Right atrium auricular region (tissue), 2 donors: ENCODE measurements at places on chromosomes 2 and 18. TPM values are rescaled to one million over a fixed set of nuclear protein-coding genes. Genes with fewer than 3 reads are reported as not detected.

DNA sequence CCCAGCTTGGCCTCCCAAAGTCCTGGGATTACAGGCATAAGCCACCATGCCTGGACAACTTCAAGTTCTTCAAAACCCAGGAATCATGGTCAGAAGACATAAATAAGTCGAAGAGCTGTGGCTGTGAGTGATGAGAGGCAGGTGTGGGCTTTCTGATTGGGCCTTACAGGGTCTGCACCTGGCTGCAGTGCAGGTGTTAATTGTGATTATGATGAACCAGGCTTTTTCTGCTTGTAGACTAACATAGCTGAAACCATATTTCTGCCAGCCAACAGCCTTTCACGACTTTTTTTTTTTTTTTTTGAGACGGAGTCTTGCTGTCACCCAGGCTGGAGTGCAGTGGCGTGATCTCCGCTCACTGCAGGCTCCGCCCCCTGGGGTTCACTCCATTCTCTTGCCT is 14.9 kb upstream of the DTNB start:
- no peaks in the 10 kb centered on the region for H3K4me1 ChIP-seq
- no peak for DNase-seq
- no peaks in the 10 kb centered on the region for H3K27me3 ChIP-seq
- no peak overlapping the region for H3K27ac ChIP-seq
- H3K36me3 ChIP-seq = no peaks in the 10 kb centered on the region
- no peak overlapping the region for H3K4me3 ChIP-seq

DNA sequence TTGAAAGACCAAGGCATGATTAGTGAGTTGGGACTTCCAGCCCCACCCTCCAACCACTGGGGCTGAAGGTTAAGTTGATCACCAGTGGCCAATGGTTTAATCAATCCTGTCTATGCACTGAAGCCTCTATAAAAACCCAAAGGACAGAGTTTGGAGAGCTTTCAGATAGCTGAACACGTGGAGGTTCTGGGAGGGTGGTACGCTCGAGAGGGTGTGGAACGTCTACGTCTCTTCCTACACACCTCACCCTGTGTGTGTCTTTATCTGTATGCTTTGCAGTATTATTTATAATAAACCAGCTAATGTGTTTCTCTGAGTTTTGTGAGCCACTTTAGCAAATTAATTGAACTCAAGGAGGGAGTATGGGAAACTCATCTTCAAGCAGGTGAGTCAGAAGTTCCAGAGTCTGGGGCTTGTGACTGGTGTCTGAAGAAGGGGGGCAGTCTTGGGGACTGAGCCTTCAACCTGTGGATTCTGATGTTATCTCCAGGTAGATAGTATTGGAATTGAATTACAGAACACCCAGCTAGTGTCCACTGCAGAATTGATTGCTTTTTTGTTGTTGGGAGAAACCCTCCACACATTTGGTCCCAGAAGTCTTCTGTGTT is 20.3 kb downstream of the ACTR3 start:
- no peaks in the 10 kb centered on the region for H3K36me3 ChIP-seq
- H3K4me1 ChIP-seq = peaks cover 29% of the 10 kb centered on the region
- no peak overlapping the region for H3K27ac ChIP-seq

GRCh38 chr2:235541838-235542549 is 48.2 kb downstream of the AGAP1 start:
- DNase-seq = no peak
- H3K4me1 ChIP-seq = peaks cover 26% of the 10 kb centered on the region
- H3K4me3 ChIP-seq = no peak overlapping the region
- H3K27ac ChIP-seq = no peak overlapping the region
- H3K27me3 ChIP-seq = no peaks in the 10 kb centered on the region
- no peaks in the 10 kb centered on the region for H3K36me3 ChIP-seq

DNA sequence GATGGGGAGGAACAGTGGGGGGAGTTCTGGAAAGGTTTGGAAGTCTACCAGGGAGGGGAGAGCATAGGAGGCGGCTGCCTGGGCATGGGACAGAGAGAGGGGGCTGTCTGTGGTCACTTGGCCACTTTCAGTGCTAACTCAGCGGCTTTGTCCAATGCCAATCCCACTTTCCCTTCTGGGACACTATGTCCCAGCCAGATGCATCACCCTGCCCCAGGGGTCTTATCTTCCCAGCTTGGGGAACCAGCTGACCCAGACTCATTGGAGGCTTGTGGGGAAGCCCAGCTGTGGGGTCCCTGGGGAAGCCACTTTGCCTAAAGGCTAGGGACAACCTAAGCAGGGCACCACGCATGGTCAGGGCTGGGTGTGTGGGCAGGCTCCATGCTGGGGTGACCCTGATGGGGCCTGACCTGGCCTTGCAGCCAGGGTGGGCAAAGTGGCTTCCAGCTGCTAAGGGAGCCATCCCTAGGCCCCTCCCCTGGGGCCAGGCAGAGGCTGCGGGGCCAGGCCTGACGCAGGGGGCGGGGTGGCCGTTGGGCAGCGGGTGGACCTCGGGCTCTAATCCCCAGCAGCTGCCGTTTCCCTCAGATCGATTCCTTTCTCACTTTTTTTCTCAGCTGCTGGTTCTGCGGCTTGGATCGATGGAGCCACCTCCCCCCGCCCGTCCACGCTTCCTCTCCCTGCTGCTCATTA is 1.6 kb upstream of the ASIC4 start:
- no peaks in the 10 kb centered on the region for H3K36me3 ChIP-seq
- DNase-seq = no peak
- no peak overlapping the region for H3K27ac ChIP-seq
- H3K4me3 ChIP-seq = no peak overlapping the region
- H3K4me1 ChIP-seq = no peaks in the 10 kb centered on the region

- no peak for DNase-seq
- H3K4me1 ChIP-seq = peaks cover 43% of the 10 kb centered on the region
- H3K36me3 ChIP-seq = no peaks in the 10 kb centered on the region
- H3K27ac ChIP-seq = peak within 1 kb of the TSS; percentile 98
- no peaks in the 10 kb centered on the region for H3K27me3 ChIP-seq
- peak within 1 kb of the TSS; percentile 38 for H3K4me3 ChIP-seq
Observed at GRCh38 chr2:241858206-241859016, at the start of gene PDCD1. TSS of gene PDCD1 (minus strand) at chr2:241858894. CDS start at chr2:241858838, 56 bp downstream.

- no peaks in the 10 kb centered on the region for H3K27me3 ChIP-seq
- H3K27ac ChIP-seq = no peak overlapping the region
Observed at GRCh38 chr18:3397031-3397750, 52.8 kb upstream of the TGIF1 start.

- no peak for DNase-seq
- H3K27ac ChIP-seq = no peak overlapping the region
- H3K4me3 ChIP-seq = no peak overlapping the region
- H3K27me3 ChIP-seq = no peaks in the 10 kb centered on the region
- H3K4me1 ChIP-seq = no peaks in the 10 kb centered on the region
- no peaks in the 10 kb centered on the region for H3K36me3 ChIP-seq
Observed at GRCh38 chr2:183521911-183522310, 397.7 kb downstream of the NUP35 start.

- H3K27me3 ChIP-seq = no peaks in the 10 kb centered on the region
- no peaks in the 10 kb centered on the region for H3K36me3 ChIP-seq
- H3K27ac ChIP-seq = no peak overlapping the region
- no peak for DNase-seq
Observed at GRCh38 chr2:111705711-111706336, 178.2 kb downstream of the ANAPC1 start.

The AMER3 gene
- total RNA-seq = not detected

The SULT1C4 gene
- 16.0 TPM for total RNA-seq
